H9 (cell line): ENCODE measurements at places on chromosomes 6 and 20. TPM values are rescaled to one million over a fixed set of nuclear protein-coding genes. Genes with fewer than 3 reads are reported as not detected.
A peak's percentile ranks its signal among the peaks of the same experiment; 100 is the strongest.

The TCP11 gene
- not detected in 2 replicates for total RNA-seq

DNA sequence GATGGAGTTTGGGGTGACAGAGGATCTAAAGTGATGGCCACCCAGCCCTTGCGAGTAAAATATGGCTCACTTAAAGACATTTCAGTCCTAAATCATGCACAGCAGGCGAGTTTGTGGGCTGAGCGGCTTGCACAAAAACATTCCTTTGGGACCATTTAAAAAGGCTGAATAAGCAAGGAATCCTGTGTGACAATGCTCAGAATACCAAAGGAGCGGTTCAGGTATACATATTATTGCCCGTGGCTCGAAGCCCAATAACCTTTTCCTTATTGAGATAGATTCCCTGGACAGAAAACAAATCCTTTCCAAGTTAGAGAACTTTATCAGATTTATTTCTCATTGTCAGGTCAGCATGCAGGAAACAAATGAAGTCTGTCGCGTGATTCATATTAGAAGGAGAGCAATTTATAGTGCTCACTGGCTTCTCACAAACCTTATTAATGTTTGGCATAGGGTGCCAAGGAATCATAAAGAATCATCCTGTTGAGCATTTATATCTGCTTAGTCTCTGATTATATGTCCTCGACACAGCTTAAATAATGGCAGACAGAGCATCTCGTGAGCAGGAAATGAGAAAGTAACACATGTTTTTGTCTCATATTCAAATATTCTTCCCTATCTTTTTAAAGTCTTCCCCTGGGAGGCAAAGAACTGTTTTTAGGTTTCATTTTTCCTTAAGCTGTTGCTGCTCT, 121.3 kb downstream of the TRMT11 start:
- peak; percentile 35 for DNase-seq

DNA sequence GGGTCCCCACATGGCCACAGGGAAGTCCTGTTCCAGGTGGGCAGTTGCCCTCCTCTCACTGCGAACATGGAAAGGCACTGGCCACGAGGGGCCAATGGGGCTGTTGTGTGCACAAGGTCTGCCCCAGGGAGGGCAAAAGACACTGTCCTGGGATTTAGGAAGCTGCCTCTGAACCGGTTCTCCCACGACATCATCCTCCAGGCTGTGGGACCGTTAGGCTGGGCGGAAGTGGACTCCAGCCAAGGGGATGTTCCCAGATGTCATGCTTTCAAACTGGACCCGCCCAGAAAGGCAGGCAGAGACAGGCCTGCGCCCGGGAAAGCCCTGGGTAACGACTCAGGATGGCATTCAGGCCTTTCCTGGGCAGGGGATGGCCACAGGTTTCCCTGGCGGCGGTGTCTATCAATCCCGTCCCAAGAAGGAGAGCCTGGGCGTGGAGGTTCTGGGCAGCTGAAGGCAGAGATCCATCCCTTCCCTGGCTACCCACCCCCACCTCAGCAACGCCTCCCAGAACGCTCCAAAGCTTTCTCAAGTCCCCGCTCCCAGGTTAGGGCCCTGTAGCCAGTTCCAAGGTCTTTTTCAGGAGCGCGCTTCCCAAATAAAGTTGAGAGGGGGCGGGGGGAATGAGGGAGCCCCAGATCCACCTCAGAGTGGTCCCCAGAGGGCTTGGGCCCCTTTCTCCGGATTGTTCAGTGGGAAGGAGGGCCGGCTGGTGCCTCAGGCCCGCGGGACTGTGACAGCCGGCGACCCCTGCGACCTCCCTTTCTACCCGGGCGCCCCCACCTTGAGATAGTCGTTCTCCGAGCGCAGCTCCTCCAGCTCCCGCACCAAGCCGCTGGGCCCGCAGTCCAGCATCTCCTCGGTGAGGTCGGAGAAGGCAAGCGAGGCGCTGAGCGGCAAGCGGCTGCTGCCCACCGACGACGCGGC, 13.8 kb upstream of the TLDC2 start:
- DNase-seq: peak; percentile 52

The LPA gene
- 0.13 and 0.15 TPM in 2 replicates for total RNA-seq

DNA sequence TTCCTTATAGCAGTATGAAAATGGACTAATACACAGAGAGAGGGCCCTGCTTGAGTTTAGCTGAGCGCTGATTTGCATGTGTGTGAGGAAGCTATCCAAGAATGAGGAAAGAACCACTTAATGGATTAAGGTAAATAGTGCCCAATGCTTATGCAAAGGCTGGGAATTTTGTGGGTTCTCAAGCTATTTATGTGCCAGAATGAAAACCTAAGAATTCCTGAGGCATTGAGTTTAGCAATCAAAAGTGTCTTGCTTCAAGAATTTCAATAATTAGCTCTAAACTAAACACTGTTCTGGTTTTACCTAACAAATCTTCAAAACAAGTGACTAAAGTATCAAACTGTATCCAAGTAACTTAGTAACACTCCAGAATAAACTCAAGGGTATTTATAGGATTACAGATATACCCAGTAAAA, 7.0 kb upstream of the OR14J1 start:
- no peak for DNase-seq

DNA sequence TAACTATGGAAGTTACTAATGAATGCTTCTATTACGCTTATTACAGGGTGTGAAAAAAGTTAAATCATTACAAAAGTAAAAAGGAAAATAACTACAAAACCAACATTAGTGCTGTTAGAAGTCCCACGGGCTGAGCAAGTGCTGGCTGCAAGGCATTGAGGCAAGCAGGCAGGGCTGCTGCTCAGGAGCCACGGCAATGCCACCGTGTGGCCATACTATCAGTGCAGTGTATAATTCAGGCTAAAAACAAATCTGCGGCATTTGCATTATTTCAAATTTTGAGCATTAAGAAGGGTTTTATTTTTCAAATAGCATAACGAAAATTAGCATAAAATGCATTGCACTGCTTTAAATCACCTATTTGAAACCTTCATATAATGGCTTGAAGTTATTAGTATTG, 17.1 kb downstream of the IFNGR1 start:
- no peak for DNase-seq
